ENCODE measurements at places on chromosomes 6 and 20.

GRCh38 chr6:141335477-141336273, 797.0 kb upstream of the GJE1 start:
- no peak for DNase-seq

- DNase-seq: no peak
Observed at GRCh38 chr6:11462742-11463397, 74.7 kb upstream of the TMEM170B start.

DNA sequence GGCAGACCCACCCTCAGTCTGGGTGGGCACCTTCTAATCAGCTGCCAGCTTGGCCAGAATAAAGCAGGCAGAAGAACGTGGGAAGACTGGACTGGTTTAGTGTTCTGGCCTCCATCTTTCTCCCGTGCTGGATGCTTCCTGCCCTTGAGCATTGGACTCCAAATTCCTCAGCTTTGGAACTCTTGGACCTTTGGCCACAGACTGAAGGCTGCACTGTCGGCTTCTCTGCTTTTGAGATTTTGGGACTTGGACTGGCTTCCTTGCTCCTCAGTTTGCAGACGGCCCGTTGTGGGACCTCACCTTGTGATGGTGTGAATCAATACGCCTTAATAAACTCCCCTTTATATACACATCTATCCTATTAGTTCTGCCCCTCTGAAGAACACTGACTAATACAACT, 20.6 kb upstream of the FNDC1 start:
- no peak for DNase-seq

- no peak for DNase-seq
Observed at GRCh38 chr20:36663031-36663430, 17.0 kb upstream of the SLA2 start.

- no peak for DNase-seq
Observed at GRCh38 chr6:8181951-8182845, 79.8 kb upstream of the EEF1E1 start.

- DNase-seq: no peak
Observed at GRCh38 chr6:109052852-109053251, 41.8 kb downstream of the SESN1 start.

- no peak for DNase-seq
Observed at GRCh38 chr6:154060076-154060475, 21.0 kb downstream of the OPRM1 start.

GRCh38 chr6:37441651-37442050, 8.6 kb downstream of the CMTR1 start:
- no peak for DNase-seq

DNA sequence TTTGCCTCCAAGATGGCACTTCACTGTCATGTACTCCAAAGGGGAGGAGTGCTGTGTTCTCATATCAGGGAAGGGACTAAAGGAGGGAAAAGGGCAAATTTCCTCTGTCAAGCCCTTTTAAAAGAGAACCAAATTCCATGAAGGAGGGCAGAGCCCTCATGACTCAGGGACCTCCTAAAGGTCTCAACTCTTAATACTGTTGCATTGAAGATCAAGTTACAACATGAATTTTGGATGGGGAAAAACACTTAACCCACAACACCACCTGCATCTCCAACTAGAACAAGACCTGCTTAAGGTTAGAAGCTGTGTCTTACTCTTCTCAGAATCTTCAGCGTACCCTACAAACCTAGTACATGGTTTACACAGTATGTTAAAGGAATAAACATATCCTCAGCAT, 23.7 kb upstream of the FBXO30 start:
- DNase-seq: no peak

- DNase-seq: no peak
Observed at GRCh38 chr6:1595271-1596087, 14.2 kb upstream of the FOXC1 start.

- no peak for DNase-seq
Observed at GRCh38 chr6:157144859-157145568, 178.3 kb downstream of the TMEM242 start.

- DNase-seq: no peak
Observed at GRCh38 chr6:165511807-165512206, 151.2 kb downstream of the PDE10A start.

DNA sequence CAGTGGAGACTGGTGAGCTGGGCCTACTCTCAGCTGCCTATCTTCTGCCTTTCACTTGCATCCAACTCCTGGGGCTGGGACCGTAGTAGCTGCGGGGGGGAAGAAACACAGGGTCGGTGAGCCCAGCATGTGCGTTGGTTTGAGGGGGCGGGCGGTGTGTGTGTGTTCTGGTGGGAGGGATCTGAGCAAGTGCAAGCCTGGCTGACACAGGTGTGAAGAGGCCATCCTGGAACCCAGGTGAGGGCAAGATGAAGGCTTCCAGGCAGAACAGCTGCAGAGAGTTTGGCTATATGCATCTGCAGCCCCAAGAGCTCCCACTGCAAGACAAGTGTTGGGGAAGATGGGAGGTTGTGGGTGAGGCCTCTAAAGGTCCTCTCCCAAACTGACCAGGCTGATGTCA, 30.6 kb downstream of the MOCS1 start:
- no peak for DNase-seq

GRCh38 chr6:42047790-42048405, 2.4 kb upstream of the TAF8 start:
- DNase-seq: no peak

GRCh38 chr6:20846602-20847028, 312.4 kb downstream of the CDKAL1 start:
- DNase-seq: peak; percentile 16

DNA sequence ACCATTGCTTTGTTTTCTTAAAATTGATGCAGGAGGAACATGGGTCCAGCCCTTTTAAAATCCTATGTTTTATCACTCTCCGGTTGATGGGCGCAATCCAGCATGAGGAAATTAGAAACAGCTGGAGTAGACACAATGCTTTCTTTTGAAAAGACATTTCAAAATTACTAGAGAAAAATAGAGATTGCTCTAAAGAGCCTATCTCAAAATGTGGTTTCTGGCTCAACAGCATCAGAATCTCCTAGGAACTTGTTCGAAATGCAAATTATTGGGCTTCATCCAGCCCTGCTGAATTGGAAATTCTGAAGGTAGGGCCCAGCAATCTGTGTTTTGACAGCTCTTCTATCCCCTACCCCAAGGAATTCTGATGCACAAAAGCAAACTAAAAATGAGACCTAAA, 190.8 kb upstream of the BMP2 start:
- DNase-seq: no peak

DNA sequence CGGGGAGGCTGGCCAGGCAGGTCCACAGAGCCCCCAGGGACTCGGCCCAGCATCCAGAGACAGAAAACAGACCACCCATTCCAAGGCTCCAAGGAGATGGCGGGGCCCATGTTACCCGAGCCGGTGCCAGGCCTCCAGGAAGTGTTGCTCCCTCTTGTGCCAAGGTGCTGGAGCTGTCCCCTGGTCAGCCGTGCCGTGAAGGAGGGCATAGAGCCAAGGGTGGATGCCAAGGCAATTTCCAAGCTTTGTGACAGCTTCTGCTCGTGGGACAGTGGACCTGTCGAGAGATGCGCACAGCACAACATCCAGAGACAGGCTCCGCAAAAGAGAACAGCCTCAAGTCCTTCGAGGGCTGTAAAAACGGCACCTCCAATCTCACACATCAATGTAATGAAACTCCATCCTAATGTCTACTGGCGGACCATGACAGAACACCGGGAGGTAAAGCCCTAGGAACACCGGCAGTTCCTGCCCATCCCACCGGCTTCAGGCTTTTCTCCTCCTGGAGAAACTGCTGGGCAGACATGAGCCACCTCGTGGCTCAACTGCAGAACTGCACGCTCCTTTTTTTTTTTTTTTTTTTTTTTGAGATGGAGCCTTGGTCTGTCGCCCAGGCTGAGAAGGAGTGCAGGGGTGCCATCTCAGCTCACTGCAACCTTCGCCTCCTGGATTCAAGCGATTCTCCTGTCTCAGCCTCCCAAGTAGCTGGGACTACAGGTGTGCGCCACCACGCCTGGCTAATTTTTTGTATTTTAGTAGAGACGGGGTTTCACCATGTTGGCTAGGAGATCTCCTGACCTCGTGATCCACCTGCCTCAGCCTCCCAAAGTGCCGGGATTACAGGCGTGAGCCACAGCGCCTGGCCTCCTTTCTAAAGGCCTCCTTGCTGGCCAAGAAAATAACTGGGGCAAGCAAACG, 30.9 kb upstream of the AVP start:
- DNase-seq: peak; percentile 82

- DNase-seq: peak; percentile 28
Observed at GRCh38 chr6:15327271-15327670, 81.4 kb downstream of the JARID2 start.

DNA sequence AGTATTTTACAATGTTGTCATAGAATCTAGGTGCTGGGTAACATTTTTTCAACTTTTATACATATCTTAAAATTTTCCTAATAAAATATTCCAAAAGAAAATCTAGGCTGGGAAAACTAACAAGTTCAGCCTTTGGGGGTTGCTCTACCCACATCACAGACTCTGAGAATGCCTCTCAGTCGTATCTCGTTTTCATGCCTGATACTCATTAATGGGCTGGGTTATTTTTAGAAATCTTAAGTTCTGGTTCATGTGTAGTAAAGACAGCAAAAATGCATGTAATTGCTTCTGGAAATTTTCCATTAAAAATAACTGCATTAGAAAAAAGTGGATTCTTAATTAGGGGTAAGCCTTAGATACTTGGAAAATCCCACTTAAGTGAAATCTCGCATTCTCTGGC, 149.3 kb downstream of the SLC24A3 start:
- no peak for DNase-seq

GRCh38 chr6:24125980-24126379, at the start of gene NRSN1:
Gene NRSN1, plus strand, starts transcription at chr6:24126215. Its CDS starts 8,113 bp downstream, at chr6:24134328.
- DNase-seq: no peak

GRCh38 chr6:36598739-36599318, 4.7 kb downstream of the SRSF3 start:
- DNase-seq: no peak

GRCh38 chr6:38027685-38028373, 208.3 kb downstream of the ZFAND3 start:
- DNase-seq: no peak

DNA sequence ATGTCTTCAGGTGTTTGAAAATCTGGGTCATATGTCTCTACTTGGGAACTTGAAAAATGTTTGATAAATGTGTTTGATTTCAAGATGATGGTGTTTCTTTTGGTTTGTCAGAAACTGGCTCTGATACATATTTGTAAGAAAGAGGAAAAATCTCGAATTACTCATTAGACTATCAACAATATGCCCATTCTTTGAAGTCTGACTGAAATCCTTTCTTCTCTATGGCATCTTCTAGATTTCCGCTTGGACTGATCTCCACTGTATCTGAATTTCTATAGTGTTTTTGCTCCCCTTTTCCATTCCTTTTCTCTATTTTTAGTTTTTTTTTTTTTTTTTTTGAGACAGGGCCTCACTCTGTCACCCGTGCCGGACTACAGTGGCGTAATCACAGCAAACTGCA, 1096.5 kb downstream of the KIF16B start:
- no peak for DNase-seq

- no peak for DNase-seq
Observed at GRCh38 chr6:11750682-11751081, 27.9 kb downstream of the ADTRP start.

DNA sequence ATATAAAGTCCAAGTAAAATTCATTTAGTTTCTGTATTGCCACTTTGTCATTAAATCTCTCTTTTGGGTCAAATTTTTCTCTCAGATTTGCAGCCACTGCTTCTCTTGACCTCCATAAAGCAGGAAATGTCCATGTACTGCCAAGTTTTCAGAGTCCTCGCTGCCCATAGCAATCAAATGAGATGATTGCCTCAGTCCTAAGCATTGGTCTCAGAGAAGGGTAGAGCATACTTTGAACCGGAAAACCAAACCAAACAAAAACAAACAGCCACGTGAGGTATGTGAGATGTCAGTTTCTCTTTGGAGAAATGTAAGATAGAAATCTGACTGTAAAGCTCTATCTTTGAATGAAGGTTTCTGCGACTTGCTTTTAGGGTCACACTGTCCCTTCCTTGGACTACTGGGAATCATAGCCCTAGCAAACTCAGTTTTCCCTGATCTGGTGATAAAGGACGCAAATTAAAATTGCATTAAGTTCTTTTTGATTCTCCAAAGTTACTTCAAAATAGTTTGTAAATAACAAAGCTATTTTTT, 505.4 kb upstream of the CITED2 start:
- DNase-seq: no peak

DNA sequence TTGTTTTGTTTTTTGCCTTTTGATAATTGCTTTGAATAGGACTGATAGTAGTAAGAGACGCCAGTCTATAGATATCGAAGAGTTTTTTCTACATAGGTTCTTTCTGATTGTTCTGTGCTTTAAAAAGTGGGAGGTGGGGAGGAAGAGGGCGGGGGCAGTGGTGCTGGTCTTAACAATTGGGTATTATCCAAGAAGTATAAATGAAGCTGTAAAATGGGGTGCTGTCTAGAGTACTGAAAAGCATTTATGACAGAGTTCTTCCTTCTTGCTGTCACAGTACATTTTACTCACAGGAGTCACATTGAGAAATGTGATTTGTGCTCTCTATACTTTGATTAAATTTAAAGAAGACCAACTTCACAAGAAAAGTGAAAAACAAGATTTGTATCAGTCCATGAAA, 41.0 kb downstream of the MAPK14 start:
- no peak for DNase-seq

DNA sequence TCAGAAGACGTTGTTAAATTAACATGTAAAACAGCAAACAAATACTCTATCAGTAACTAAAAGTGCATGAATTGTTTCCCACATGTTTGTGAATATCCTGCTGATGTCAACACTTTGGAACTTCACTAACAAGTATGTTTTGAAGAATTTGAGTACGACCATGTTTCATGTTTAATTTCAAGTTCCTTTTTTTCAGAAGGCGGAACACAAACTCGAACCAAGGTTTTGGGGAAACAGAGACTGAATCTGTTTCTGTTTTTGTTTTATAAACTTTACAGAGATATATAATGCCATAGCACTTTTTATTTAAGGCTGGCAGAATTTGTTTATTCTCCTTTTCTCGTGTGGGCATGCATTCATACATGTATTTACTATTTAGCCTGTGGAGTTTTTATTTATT, 509.3 kb upstream of the CITED2 start:
- DNase-seq: no peak

- no peak for DNase-seq
Observed at GRCh38 chr6:15336900-15337560, 91.2 kb downstream of the JARID2 start.

DNA sequence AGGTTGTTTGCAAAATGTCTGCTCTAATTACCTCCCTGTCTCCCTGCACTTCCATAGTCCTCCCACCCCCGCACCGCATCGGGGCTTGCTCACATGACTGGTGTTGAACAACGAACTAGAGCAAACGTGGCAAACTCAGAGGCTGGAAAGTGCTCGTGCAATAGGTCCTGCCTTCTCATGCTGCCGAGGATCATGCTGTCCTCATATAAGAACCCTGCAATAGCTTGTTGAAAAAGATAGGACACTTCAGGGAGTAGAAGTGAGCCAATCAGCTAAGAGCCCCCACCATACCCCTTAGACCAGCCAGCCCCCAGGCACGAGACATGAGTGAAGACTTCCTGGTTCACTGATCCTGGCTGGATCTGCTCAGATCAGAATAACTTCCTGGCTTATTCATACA, 219.2 kb downstream of the C6orf118 start:
- no peak for DNase-seq
